GF-D8 (cell line): ENCODE measurements at places on chromosomes 2 and 18.

DNA sequence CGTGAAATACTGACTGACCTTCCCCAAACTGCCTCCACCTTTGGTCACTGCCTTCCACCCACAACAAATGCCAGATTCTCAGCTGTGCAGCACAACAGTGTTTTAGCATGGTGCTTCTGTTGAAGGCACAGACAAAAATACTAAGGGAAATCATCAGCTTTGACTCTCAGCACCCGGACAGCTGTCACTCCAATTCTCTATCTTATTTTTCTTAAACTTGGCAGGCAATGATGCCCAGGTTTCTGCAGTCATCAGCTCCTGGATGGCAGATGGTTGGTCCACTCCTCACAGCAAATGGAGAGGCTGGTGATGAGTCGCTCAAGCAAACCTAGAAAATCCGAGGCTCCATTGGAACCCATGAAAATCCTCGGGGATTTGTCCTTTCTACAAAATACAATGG is 2.9 kb upstream of the FAM124B start:
- no peak for DNase-seq

GRCh38 chr2:150001788-150002187 is 414.2 kb upstream of the MMADHC start:
- DNase-seq: no peak

DNA sequence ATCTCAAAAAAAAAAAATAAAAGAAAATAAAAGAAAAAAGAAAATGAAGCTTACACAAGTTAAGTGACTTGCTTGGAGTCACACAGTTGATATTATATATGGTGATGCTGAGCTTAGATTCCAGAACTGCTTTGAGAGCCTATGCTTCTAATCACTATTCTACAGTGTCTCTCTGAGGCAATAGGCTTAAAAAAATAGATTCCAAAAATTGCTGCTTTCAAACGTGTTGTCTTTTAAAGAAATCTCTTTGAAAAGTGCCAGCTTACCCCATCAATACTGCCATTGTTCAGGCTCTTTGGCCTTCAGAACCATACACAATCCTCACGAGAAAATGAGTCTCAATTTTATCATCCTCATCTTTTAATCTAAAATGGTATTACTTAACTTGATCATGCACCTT is 102.6 kb downstream of the CDK15 start:
- DNase-seq: no peak

DNA sequence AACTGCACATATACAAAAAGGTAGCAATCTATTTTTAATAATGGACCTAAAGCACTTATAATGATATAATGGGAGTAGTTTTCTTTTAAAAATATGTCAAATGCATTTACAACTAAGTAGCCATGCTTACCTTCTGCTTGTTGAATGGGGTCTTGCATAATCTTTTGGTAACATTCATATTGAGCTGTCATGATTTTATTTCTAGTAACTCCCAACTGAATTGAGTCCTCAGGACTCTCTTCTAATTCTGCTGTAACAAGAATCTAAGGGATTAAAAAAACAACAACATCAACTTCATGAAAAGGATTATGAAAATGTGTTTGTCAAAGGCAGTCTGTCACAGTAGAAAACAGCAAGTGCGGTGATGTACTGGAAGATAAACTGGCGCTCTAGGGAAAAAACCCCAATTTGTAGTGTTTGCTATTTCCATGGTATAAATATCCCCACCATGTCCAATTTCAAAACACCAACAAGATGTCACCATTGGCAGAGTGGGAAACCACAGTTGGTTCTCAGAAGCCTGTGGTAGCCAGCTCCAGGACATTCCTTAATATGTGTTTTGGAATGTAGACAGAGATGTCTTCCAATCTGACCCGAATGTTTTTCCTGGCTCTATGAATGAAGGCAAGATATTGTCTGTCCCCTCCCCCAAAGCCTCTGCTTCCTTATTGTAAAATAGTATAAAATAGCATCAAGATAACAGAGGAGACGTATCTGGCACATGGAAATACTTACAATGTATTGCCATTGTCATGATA is 64.8 kb downstream of the CALCRL start:
- DNase-seq: no peak

- DNase-seq: no peak
These were observed 79.0 kb downstream of the CIB4 start for GRCh38 chr2:26561918-26562810.

DNA sequence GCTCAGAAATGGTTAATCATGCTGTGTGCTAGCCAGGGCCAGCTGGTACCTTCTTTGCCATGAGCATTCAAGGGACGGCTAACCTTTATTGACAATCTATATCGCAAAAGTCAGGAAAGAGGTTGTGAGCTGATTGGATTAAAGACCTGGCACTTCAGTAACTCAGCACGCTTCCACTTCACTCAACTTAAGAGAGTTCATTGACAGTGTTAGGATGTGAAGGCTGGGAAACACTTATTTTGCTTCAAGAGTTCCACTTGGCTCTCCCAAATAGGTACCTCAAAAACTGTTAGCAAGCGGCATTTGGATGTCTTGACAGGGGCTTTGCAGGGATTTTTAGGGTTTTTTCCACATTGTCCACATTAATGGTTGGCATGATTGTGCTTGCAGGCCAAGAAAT is 25.1 kb upstream of the TXNDC2 start:
- no peak for DNase-seq

DNA sequence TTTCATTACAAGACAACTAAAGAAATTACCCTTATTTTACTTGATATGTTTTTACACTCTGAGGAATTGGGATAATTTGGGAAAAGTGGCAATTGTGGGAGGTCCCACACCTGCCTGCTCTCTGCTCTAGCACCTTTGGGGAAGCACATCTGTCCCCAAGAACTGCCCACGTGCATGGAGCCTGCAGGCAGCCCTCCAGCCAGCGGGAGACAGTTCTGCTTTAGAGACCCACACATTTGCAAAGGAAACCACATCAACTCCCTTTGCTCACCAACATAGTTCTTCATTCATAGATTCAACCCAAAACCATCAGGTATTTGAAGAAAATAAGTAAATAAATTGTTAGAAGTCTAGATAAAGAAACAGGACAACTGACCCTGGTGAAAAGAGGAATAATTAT is 239.9 kb upstream of the ID2 start:
- DNase-seq: no peak

GRCh38 chr18:67670024-67670543 is 153.6 kb upstream of the DSEL start:
- DNase-seq: no peak

- no peak for DNase-seq
These were observed 144.5 kb downstream of the BCL11A start for GRCh38 chr2:60408811-60409530.

- no peak for DNase-seq
These were observed 36.2 kb downstream of the PDIA6 start for GRCh38 chr2:10776231-10776977.

GRCh38 chr2:112885506-112885902 is 25.5 kb upstream of the IL37 start:
- no peak for DNase-seq

DNA sequence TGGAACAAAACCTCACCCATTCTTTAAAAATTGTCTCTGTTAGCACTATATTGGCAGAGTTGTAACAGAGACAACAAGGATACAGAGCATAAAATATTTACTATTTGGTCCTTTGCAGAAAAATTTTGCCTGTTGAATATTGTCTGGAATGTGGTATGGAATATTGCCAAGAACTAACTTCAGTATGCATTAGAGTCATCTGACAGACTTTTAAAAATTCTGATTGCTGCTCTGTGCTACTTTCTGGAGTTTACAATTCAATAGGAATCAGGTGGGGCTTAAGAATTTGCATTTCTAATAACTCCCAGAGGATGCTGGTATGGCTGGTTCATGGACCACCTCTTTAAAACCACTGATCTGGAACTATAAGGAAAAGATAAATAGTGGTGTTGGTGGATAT is 32.8 kb upstream of the NYAP2 start:
- no peak for DNase-seq

GRCh38 chr2:189818249-189819038 is 34.2 kb downstream of the PMS1 start:
- DNase-seq: no peak

DNA sequence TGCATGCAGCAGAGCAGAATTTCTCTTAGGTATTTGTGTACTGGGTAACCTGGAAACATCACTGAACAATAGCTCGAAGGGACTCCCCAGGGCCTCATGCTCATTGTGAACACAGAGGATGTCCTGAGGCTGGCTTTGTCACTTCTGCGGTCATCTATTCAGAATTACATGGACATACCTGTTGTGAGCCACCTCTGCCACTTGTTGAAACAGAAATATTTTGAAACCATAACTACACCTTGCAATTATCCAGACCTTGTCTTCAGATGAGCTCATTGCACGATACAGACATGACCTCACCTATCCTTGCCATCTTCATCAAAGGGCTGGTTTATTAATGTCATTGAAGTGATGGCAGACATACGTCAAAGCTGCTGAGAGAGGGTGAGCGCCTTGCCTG is 23.4 kb upstream of the CREG2 start:
- no peak for DNase-seq

DNA sequence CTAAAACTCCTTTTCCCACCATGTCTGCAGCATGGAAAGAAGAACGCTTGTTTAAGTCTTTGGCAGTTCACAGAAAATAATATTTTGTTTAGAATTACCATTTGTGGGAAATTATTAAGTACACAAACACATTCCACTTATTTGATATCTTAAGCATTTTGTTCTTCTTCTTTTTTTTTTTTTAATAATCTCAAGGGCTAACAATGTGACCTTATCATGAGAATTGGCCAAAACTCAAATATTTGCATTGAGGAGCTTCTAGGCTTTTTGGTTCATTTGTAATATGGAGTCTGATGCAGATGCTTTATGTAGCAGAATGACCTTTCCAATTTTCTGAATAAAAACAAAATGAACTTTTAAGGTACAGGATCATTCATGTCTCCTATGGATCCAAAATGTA is 555.0 kb downstream of the ZEB2 start:
- no peak for DNase-seq

DNA sequence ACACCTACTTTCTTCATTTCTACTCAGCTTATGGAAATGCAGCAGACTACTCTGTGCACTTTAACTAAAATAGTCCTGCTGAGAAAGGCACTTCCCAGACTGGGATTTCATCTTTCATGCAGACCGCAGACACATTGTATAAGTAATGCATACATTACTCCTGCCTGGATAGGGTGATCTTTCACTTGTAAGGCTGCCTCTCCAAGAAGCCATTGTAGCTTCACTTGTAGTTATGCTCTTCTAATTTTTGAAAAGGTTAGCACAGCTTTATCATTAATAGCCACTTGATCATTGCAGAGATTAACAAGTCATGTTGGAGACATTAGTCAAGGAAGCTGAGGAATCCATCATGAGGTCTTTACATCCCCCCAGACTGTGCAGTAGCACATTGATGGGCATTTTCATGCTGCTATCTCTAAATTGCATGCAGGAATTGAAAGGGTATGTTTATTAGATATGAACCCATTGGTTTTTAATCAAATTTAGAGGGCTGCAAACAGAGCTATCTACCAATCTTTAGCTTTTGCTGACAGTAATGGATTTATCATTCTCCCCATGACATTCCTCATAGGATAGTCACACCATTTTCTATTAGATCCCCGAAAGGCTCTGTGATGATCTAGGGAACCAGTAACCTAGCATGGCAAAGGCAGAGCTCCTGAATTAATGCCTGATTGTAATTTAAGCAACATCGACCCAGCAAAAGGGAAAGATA is 1074.7 kb upstream of the NXPH2 start:
- no peak for DNase-seq

DNA sequence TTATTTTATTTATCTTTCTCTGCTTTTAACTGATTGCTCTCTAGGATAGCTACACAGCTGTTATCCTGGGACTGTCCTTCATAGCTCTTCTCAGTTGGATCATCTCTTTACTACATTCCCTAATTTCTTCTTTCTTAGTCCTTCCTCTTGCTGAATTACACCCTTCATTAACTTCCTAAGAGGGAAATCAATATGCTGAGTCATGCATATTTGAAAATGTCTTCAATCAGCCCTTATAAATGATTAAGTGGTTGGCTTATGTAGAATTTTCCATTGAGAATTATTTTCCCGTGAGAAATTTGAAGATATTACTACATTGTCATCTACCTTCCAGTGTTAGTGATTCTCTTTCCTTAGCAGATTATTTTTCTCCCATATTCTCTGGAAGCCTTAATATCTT is 214.2 kb downstream of the SOCS6 start:
- DNase-seq: no peak

- no peak for DNase-seq
These were observed 190.1 kb upstream of the AGAP1 start for GRCh38 chr2:235303499-235304291.

GRCh38 chr2:102789349-102790090 is 27.7 kb downstream of the TMEM182 start:
- peak; percentile 79 for DNase-seq

- no peak for DNase-seq
These were observed 257.7 kb upstream of the CHAC2 start for GRCh38 chr2:53509831-53510388.

GRCh38 chr18:33844232-33844631 is 266.2 kb downstream of the ASXL3 start:
- no peak for DNase-seq

GRCh38 chr2:42067521-42067920 is 19.7 kb downstream of the PKDCC start:
- DNase-seq: no peak

GRCh38 chr2:207935991-207936370 is 89.3 kb downstream of the PLEKHM3 start:
- DNase-seq: no peak

- DNase-seq: no peak
These were observed 67.2 kb downstream of the ADI1 start for GRCh38 chr2:3451926-3452671.

- no peak for DNase-seq
These were observed 131.3 kb upstream of the MGAT5 start for GRCh38 chr2:134122610-134123009.

GRCh38 chr18:50008306-50008705 is 186.6 kb downstream of the MYO5B start:
- DNase-seq: no peak

- no peak for DNase-seq
These were observed 22.3 kb upstream of the ERICH2 start for GRCh38 chr2:170747921-170748320.

DNA sequence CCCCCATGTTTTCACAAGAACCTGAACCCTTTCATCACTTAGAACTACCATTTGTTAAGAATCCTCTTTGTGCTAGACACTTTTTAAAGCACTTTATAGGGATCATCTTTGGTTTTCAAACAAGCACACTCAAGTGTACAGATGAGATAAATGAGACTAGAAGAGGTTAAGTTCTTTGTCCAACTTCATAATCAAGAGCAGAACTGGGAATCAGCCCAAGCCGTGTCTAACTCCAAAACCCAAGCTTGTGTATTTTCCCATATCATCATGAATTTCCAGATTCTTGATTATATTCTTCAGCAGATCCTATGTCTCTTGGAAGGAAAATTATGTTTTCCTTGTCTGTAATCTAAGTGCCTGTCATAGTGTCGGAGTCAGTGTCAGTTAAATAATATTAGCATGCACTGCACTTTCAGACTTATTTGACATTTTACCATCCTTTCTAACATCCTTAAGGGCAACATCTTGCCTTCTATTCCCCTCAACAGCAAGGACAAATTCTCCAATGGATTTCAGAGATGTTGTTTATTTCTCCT is 123.0 kb upstream of the SETBP1 start:
- no peak for DNase-seq
